ENCODE measurements at places on chromosomes 5 and 9.

- peak; percentile 99 for DNase-seq
Observed at GRCh38 chr9:136885950-136886578, at the start of gene TRAF2. TRAF2 (plus strand) TSS chr9:136886516; CDS start chr9:136898741, 12,225 bp downstream.

DNA sequence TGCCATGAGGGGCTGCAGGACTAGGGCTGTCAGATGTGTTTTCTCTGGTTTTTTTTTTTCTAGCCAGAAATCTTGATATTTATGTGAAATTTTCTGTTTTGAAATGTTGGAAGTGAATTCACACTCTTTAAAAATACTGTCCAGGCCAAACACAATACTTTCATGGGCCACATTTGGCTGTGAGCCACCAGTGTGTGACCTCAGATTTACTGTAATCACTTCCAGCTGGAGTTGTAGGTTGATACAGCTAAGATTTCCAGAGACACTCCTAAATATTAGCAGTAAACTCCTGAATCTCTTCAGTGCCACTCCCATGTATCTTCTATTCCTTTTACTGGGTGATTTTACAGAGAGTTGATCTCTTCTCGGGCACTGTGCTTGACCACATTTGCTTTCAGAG, 92.2 kb upstream of the CKMT2 start:
- no peak for DNase-seq

DNA sequence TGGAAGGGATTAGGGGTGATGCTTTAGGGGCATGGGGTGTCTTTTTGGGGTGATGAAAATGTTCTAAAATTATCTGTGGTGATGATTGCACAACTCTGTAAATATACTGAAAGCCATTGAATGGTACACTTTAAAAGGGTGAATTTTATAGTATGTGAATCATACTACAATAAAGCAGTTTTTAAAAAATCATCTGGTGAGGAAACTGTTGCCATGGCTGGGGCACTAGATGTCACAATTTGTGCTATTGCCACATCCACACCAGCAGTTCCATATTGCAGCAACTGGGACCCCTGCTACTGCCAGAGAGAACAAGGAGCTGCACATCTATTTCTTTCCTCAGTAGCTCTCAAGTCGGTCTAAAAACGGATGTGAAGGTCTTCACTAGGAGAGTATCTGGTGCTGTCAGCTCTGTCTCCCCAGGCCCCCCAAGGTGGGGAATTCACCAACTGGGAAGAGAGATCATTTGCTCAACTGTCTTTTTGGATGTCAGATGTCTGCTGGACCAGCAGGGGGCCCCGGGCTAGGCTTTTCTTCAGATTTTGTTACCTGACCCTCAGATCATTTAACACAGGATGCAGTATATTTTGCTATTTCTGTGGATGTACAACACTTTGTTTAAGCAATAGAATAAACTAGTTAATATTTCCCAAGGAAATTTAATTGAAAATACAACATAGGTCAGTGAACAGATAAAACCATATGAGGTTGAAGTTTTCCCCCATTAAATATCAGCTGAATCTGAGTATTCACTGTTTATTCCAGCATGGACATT, 13.2 kb downstream of the CMYA5 start:
- DNase-seq = no peak

- no peak for DNase-seq
Observed at GRCh38 chr5:160643616-160644240, 208.3 kb downstream of the ATP10B start.

DNA sequence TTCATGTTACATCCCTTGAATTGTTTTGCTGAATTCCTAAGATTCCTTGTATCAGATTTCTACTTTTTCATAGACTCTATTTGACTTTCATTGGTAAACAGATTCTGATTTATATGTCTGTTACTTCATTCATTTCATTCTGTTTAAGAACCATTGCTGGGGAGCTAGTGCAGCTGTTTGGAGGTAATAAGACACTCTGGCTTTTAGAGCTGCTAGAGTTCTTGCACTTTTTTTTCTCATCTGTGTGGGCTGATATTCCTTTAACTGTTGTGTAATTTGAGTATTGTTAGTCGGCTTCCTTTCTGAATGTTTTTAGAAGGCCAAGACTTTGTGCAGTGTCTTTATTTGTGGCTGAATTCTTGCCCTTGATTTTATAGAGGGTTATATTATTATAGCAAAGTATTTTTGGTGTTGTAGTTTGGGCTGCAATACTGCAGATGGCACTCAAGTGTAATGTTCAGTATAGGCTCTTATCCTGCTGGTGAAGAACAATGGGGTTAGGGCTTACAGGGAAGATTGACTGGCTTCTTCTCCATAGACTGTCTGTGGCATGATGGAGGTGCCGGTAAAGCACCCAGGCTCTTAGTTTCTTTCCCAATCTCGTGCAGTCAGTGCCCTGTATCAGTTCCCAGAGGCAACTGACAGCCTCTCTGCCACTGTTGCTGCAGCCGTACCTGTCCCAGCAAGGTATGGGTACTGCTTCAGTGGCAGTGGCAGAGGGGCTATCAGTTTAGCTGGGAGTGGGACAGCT, 162.2 kb downstream of the OXCT1 start:
- DNase-seq = no peak

DNA sequence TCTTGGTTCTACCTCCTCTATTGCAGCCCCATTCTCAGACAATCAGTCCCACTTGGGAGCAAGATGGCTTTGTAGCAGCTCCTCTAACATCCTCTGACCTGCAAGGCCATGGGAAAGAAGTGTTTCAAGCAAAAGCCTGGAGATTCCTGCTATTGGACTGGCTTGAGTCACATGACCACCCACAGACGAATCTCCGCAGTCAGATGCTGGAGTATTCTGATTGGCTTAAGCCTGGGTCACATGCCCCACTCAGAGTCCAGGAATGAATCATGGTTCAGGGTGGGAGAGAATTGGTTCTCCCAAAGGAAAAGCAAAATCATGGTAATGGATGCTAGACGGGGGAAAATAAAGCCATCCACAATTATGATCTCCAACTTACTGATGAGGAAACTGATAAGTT, 22.6 kb upstream of the LMX1B start:
- no peak for DNase-seq

DNA sequence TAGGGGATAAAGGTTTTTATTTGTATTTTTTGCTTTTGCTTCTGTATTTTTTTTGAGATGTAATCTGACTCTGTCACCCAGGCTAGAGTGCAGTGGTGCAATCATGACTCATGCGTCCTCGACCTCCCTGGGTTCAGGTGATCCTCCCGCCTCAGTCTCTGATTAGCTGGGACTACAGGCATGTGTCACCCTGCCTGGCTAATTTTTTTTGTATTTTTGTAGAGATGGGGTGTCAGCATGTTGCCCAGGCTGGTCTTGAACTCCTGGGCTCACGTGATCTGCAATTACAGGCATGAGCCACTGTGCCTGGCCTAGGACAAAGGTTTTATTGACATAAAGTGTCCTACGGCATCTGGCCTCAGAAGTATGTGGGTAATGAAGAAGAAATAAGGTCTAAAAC, 297.1 kb upstream of the C9orf72 start:
- DNase-seq = no peak
